Dorsolateral prefrontal cortex (tissue), 122 donors: ENCODE measurements at places on chromosomes 7 and 10. TPM values are rescaled to one million over a fixed set of nuclear protein-coding genes. Genes with fewer than 3 reads are reported as not detected.

ADK gene
- total RNA-seq: 35.0 TPM

SLC16A9 gene
- 6.9 TPM for total RNA-seq

ZRANB1 gene
- total RNA-seq: 38.0 TPM

OR2A12 gene
- not detected for total RNA-seq

ELN gene
- total RNA-seq: 11.3 TPM

GALNT17 gene
- 99.5 TPM for total RNA-seq

TEX36 gene
- not detected for total RNA-seq

WNT8B gene
- not detected for total RNA-seq

ERVW-1 gene
- total RNA-seq: not detected

GIMAP8 gene
- 3.2 TPM for total RNA-seq

SGCE gene
- total RNA-seq: 73.9 TPM

AKR1C2 gene
- 18.6 TPM for total RNA-seq

TAS2R3 gene
- 10.6 TPM for total RNA-seq

MUC12 gene
- 7.0 TPM for total RNA-seq

CLDN4 gene
- 1.7 TPM for total RNA-seq

HIBADH gene
- 19.9 TPM for total RNA-seq

IFIT5 gene
- total RNA-seq: 19.6 TPM

PNLIPRP2 gene
- not detected for total RNA-seq

SLC12A9 gene
- 30.9 TPM for total RNA-seq

SPDYE11 gene
- total RNA-seq: not detected

DBF4 gene
- 12.2 TPM for total RNA-seq

HABP2 gene
- 3.4 TPM for total RNA-seq
